Fibroblast of villous mesenchyme (primary cell): ENCODE measurements at places on chromosomes 4 and X. TPM values are rescaled to one million over a fixed set of nuclear protein-coding genes. Genes with fewer than 3 reads are reported as not detected.

DNA sequence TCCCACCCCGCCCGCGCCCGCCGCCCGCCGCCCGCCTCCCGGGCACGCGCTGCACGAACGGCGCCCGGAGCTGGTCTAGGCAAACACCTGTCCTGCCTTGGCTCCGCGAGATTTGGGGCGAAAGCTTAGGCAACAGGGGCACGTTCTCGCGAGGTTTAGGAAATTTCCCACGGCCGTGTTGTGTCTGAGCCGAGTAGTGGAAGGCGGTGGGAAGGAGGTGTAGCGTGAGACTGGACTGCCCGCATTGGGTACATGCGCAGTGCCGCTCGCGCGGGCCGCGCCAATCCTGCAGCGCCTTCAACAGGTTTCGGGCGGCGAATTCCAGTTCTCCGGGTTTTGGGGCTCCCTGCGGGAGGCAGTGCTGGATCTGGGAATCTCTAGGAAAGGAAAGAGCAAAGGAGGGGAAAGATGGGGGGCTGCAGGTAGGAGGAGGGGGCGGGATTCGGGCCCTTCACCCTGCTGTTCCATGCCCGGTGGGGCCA lies 1.3 kb upstream of the RBPJ start:
- DNase-seq, result peak; percentile 100

DNA sequence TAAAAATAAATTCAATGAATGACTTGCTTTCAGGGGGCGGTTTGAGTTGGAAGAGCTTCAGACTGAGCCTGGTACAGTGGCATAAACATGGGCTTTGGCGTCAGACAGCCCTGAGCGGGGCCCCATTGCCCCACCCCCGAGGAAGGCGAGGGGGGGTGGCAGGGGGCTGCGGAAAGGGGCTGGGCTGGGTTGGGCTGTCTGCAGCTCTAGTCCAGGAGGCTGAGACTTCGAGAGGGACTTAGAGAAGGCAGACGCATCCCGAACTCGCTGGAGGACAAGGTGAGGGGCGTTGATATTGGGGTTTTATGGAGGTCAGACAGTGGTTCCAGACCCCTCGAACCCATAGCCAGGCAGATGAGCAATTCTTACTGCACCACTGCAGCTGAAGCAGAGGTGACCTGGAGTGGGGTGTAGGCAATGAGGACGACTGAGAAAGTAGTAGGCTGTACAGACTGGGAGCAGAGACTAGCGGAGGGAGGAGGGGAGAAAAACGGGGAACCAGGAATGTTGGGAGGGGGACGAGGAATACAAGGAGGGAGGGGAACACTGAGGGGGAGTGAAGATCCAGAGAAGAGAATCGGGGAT lies at the start of gene MAGED2:
Gene MAGED2, plus strand, starts transcription at position 222 of the 585 bp plus-strand sequence. CDS start 1,587 bp downstream, outside the sequence.
- peak; percentile 34 for DNase-seq

ANXA10 gene
- total RNA-seq, result under 0.01 and 0.32 TPM in 2 replicates

C4orf50 gene
- total RNA-seq, result not detected in 2 replicates

- no peak for DNase-seq
These were observed 57.6 kb upstream of the RBPJ start for GRCh38 chr4:26263165-26263564.

TDO2 gene
- 2.2 and 4.2 TPM in 2 replicates for total RNA-seq

DNA sequence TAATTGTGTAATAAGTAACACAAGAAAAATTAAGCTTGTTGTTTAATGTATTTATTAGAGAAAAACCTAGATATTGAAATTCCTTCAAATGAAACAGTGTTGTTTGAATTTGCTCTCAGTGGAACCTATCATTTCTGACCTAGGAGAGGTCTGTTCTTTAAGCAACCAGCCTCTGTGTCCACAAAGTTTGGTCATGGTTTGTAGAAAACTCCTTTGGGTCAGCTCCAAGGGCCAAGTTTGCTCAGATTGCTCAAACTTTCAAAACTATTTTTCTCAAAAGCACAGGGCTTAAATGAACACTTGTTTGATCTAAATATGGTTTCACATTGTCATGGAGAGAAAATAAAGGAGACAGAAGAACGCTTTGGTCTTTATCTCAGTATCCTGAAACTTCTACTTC lies 29.6 kb upstream of the RPL34 start:
- no peak for DNase-seq

GRCh38 chrX:139905743-139906142 lies 27.1 kb downstream of the ATP11C start:
- DNase-seq, result no peak

DNA sequence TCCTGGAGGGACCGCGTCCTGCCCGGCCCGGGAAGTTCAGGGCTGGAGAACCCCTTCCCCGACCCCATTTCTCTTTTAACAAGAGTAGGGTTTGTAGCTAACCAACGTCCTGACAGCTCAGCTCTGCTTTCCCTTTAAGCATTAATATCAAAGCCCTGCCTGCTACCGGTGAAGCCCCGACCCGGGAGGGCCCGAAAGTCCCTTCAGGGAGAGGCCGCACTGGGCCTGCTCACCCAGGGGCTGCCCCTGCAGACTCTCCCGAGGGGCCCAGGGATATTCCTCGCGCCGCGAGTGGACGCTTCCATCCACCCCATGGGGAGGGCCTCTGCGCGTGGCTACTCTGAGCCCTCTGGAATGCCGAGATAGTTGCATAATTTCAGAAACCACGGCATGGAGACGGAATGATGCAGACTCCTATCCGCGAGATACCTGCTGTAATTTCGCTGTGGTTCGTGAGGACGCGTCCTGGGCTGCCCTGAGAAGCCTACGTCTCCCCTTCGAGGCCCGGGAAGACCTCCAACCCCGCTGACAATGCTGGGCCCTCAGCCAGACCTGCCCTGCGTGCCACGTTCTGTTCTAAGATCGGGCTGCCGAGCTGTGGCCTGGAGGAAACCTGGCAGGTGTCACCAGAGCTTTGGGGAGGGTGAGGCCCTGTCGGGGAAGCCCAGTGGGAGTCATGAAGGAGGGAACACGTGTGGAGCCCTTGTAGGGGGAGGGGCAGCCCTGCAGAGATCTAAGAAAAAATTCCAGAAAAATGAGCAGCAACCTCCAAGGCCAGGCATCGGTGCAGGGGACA lies 999 bp upstream of the CTBP1 start:
- peak; percentile 69 for DNase-seq

DNA sequence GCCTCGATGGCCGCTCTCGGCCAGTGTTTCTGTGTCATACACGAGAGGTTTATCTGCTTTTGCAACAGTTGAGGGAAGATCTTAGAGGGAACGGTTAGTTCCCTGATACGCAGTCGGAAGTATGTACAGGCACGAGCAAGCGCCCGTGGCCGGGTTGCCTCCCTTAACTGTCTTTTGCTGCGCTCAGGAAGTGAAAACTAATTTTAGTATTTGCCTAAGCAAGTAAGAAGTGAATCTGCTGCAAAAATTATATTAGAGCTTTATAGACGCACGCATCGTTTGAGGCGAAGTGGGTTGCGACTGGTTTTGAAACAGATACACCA lies 695 bp downstream of the MTM1 start:
- DNase-seq, result peak; percentile 44

MAGEA12 gene
- total RNA-seq, result not detected in 2 replicates

UCP1 gene
- not detected in 2 replicates for total RNA-seq

PPBP gene
- total RNA-seq, result not detected in 2 replicates

GRCh38 chr4:134700251-134700650 lies 498.7 kb upstream of the PABPC4L start:
- no peak for DNase-seq

DNA sequence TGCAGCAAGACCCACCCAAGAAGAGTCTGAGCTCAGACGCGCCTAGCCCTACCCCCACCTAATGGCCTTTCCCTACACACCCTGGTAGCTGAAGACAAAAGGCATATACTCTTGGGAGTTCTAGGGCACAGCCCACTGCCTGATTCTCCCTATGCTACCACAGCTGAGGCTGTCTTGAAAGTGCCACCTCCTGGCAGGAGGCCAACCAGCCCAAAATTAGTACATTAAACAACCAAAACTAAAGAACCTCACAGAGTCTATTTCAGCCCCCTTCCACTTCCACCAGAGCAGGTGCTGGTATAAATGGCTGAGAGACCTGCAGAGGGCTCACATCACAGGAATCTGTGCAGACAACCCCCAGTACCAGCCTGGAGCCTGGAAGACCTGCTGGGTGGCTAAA lies 119.1 kb downstream of the HMGN5 start:
- DNase-seq, result no peak

FGD1 gene
- total RNA-seq, result 10.4 and 11.0 TPM in 2 replicates

- DNase-seq, result no peak
These were observed 28.4 kb upstream of the NAP1L5 start for GRCh38 chr4:88725986-88726385.

DNA sequence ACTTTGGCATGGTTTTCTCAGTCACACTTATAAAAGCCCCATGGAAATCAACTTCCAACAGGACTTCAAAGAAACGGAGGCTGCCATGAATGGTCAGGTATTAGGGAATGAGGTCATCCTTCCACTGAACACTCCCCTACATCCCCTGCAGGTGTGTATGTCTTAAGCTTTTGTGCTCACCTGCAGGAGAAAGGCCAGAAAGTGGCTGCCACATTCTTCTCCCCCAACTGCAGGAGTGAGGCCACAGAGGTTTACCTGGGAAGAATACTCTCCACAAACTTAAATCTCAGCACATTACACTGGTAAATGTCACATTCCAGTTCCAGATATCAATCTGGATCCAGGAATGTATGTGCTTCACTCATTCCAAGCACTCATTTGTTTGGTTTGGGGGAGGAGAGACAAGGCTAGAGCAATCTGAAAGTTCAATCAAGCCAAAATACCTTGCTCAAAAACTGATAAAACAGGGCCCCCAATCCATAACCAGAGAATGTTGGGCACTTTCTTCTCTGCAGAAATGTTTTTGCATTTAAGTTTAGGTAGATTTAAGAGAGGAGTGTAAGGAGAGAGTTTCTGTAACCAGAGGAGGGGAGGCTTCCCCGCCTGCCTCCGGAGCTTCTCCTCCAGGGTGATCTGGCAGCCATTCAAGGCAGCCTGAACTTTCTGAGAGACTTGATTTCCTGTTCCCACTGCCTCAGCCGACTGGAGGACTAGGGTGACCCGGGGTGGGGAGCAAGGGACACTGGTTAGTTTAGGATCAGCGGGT lies 15.4 kb downstream of the FAM9C start:
- DNase-seq, result peak; percentile 53

MXRA5 gene
- 20.7 and 45.4 TPM in 2 replicates for total RNA-seq

DNA sequence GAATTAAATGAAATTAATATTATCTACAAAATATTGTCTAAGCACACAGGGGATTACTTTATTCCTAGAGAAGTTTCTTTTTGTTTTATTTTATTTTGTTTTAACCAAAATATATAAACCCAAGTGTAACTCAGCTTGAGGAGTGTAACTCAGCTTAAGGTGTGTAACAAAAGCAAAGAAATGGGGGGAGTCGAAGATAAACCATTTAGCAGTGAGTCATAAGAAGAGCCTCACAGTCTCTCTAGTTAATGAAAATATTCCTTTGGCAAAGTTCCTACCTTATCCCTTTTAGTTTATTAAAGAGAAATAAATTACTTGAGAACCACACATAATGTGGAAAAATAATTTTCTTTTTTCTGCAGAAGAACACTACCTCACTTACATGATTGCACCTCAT lies 261.8 kb downstream of the KCTD8 start:
- peak; percentile 2 for DNase-seq
